ENCODE measurements at places on chromosomes 7 and 10.

DNA sequence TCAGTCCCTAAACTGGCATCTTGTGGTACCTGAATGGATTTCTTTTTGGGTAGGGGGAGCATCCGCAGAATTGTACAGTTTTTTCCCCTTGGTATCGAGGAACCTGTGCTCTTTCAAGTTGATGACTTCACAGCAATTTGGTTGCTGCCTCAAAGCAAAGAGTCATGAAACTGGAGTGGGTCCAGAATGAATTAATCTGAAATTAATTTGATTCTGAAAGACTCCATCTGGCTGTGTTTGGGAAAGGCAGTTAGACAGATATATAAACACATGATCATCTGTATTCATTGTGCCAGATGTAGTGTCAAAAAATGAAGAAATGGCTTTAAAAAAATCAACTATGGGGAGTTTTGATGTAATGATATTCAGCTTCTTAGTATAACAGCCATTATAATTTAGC is 136.1 kb downstream of the CELF2 start:
- no peak for DNase-seq

- no peak for DNase-seq
Measured at GRCh38 chr7:27895551-27895950, 155.6 kb downstream of the TAX1BP1 start.

DNA sequence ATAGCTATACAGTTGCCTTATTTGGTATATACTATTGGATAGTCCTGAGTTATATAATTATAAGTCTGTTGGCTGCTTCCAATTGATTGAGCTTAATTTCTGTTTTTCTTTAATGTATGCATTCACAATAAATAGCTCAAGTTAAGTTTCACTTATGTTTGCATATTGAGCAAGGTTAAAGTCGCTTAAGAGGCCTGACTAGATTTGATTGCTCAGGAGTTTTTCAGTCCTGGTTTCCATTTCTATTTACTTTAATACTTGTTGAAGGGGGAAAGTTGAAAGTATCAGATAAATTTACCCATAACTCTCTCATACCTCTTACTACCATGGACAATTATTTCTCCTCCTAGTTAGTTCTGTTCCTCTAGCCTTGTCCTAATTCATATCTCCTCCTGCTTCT is 294.7 kb downstream of the ARL4A start:
- DNase-seq: no peak

DNA sequence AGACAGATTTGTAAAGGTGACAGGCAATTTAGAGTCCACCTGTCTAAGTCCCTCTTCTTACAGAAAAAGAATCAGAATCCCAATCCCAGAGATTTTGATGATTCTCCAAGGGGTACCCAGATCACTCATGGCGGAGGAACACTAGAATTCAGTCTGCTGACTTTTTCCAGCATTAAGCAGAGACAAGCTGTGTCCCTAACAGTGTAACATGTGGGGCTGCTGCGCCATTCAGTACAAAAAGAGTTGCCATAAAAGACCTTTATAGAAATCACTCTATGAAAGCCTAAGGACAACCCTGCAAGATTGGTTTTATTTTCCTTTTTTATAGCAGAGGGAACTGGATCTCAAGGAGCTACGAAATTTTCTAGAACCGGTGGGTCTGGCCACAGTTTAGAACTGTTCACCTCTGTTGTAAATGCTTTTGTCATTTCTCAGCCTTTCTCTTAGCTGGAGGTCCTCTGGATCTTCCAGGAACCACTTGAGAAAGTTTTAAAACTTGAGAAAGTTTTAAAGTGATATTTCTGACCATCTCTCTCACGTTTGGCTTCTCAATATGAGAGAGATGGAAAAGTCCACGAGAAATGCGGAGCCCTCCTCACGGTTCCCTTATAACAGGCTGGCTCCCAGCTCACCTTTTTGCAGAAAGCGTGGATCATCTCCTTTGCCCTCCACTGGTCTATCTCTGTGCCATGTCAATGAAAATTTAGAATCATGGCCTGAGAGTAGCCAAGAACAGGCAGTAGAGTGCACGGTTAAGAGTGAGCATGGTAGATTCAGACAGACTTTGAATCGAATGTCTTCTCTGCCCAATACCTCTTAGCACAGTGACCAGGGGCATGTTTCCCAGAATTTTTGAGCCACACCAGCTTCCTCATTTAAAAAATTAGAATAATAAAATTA is 826 bp downstream of the GIMAP7 start:
- no peak for DNase-seq

DNA sequence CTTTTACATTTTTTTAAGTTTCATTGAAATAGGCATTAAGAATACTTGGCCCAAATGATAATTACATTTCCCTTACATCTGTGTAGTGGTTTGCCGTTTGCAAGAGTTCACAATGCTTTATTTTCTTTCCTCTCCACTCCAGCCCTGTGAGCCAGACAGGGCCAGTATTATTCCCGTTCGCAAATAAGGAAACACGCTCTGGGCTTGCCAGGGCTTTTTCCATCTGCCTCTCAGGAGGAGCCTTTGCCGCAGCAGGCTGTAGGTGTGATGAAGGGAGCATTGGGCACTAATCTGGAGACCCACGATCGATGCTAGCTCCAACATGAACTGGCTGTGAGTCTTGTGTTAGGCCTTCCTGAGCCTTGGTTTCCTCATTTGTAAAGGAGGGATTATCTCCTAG is 154.4 kb downstream of the GALNT17 start:
- no peak for DNase-seq

- DNase-seq: no peak
Measured at GRCh38 chr10:71611131-71611530, 108.4 kb downstream of the C10orf105 start.

- DNase-seq: no peak
Measured at GRCh38 chr7:128916643-128916915, 6.1 kb upstream of the KCP start.

GRCh38 chr7:2621948-2622640 is 9.7 kb upstream of the TTYH3 start:
- no peak for DNase-seq

DNA sequence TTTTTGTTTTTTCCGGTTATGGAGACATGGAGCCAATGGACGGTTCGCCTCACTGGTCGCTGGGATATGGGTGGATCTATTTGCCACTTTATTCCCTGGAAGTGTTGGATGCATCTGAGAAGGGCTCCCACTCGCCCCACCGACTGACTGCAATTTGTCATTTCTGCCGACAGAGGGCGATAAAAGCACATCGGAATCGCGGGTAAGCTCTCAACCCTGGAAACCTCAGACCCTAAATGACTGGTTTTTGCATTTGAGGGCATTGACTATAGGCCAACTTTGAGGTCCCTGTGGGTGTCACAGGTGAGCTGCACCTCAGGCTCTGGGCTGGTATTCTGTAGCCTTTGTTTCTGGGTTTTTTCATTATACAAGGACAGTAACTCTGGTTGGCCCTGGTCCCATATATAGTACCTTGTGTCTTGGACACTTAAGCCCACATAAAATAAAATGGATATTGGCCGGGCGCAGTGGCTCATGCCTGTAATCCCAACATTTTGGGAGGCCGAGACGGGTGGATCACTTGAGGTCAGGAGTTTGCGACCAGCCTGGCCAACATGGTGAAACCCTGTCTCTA is 11.9 kb upstream of the OPALIN start:
- DNase-seq: peak; percentile 44

DNA sequence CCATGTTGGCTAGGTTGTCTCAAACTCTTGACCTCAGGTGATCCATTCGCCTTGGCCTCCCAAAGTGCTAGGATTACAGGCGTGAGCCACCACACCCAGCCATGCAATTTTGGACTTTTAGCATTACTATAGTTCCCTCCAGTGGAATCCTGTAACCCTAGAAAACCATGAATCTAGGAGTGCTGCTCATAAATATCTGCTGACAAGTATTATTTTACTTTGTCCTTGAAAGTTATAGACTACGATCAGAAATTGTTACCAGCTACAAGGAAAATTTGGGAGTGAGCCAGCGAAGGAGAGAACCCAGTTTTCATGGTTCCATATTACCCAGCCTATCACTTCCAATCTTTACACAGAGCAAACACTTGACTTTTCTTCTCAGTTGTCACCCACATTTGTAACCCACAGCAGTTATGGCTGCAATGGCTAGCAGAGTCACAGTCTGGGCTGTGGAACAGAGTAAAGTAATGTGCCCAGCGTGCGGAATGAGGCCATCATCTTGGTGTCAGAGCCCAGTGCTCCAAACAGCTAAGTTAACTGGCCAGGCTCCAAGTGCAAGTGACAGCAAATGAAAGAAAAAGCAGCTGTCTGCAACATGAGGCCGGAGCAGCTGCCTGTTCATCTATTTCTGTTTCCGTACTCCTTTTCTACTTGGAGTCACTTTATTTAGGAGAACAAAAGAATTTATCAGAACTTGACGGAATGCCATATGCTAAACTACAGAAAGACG is 29.9 kb downstream of the ZC3HC1 start:
- no peak for DNase-seq

DNA sequence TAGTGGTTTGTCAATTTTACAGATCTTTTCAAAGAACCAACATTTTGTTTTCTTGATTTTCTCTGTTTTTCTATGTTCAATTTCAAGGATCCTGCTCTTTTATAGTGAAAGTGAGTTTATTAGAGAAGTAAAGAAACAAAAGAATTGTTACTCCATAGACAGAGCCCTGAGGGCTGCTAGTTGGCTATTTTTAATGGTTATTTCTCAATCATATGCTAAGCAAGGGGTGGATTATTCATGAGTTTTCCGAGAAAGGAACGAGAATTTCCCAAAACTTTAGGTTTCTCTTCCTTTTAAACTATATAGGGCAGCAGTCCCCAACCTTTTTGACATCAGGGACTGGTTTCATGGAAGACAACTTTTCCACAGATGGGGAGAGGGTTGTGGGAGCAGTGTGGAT is 165.0 kb downstream of the CCSER2 start:
- DNase-seq: no peak

- DNase-seq: no peak
Measured at GRCh38 chr7:45394117-45394708, 180.0 kb upstream of the ADCY1 start.

- DNase-seq: no peak
Measured at GRCh38 chr10:82148764-82149163, 273.8 kb downstream of the NRG3 start.

DNA sequence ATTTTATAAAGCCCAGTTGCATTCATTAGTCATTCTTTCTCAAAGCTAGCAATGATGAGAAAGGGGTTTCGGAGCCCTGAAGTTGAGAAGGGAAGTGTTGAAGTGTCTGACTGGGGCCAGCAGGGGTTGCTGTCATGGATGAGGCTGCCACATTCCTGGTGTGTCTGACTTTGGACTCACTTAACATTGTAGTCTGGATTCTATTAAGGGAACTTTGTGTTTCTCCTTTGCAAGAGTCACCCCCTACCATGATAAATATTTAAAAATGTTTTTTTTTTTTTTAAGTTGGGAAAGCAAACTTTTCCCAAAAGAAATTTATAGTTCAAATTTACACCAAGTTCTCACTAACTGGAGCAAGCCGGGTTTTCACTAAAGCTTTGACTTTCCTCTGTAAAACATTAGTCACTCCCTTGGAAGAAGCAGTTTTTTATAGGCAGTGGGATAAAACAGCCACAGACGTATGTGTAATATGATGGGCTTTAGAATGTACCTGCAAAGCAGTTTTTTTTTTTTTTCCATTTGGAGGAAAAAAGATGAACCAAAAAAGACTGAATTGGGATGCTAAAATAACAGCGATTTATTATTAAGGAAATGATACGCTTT is 243.6 kb downstream of the TWIST1 start:
- DNase-seq: no peak

DNA sequence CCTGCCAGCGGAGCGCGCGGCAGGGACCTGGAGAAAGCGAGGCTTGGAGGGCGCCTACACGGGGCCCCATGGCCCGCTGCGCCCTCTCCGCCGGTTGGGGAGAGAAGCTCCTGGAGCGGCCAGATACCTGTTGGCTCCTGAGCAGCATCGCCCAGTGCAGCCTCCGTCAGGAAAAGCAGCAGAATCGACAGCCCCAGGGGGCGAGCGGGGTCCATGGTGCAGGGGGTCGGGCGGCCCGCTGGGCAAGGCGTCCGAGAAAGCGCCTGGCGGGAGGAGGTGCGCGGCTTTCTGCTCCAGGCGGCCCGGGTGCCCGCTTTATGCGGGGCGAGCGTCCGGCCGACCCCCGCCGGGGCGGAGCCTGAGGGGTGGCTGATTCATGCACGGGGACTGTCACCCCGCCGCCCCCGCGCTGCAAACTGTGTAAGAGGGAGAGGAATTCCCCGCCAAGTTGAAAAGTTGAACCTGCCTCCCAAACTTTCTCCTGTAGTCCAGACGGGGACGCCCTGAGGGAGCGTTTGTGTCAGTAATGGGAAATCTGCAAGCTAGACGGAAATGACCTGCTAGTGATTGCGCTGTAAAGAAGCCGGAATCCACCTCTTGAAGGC is at the start of gene TFPI2:
Gene TFPI2 (minus strand): TSS at position 290 of the 605 bp plus-strand sequence. CDS start 75 bp downstream, at position 215.
- DNase-seq: no peak

DNA sequence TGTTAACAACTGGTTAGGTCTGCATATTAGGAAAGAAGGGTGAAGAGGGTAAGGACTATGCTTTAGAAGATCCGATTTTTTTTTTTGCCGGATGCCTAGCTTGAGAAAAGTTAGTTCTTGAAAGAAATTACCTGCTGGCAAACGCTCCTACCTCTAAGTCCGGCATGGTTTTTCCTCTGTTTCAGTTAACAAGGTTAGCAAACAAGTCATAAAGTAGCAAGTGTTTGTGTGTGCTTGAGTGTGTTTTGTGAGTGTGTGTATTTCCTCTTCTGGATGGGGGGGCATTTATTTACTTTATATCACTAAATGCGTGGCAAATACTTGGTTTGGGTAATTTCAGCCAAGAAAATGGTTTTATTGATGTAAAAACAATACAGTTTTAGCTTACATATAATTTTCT is 195.6 kb downstream of the SUGCT start:
- no peak for DNase-seq

DNA sequence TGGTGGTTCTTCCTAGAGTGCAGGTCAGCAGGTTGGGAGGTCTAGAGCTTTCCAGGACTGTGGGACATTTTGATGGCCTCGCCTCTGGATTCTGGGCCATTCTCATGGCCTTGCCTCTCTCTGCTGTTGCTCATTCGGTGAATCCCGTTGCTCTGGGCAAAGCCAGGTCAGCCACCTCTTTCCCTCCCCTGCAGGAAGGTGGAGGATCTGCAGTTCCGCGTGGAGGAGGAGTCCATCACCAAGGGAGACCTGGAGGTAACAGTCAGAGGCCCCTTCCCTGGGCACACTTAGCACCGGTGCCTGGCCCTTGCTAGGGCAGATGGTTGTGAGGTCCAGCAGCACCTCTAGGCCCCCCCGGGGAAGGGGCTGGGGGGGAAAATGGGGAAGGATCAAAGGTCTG is 74.9 kb downstream of the CLIP2 start:
- DNase-seq: no peak

GRCh38 chr7:14381936-14382335 is 392.5 kb upstream of the ETV1 start:
- no peak for DNase-seq

DNA sequence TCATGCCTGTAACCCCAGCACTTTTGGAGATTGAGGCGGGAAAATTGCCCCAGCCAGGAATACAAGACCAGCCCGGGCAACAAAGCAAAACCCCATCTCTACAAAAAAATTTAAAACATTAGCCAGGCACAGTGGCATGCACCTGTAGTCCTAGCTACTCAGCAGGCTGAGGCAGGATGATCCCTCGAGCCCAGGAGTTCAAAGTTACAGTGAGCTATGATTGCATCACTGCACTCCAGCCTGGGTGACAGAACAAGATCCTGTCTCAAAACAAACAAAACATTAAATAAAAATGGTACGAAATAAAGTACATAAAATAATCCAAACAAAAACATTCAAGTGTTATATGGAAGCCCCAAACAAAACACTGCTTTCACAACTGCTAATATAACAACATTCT is 125.0 kb downstream of the SNX13 start:
- DNase-seq: no peak

Measured in activated CD4-positive, alpha-beta T cell treated with anti-CD3 and anti-CD28 coated beads, Interleukin-2, amount 50 U/mL, for 1 hour (primary cell).